Left colon (tissue), 2 donors: ENCODE measurements at places on chromosomes 7 and 10.

DNA sequence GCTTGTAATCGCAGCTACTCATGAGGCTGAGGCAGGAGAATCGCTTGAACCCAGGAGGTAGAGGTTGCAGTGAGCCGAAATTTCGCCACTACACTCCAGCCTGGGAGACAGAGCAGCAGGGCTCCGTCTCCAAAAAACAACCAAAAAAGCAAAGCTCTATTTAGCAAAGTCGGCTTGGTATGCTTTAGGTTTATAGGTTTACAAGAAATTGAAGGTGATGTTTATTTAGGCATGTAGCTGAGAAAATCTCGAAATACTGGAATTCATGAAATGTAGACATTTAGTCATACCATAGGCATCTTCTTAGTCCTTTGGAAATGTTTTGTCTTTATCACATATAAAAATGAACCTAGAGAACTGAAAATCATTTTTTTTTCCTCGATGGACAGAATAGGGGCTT is 453.8 kb upstream of the ANKRD30A start:
- DNase-seq: no peak

DNA sequence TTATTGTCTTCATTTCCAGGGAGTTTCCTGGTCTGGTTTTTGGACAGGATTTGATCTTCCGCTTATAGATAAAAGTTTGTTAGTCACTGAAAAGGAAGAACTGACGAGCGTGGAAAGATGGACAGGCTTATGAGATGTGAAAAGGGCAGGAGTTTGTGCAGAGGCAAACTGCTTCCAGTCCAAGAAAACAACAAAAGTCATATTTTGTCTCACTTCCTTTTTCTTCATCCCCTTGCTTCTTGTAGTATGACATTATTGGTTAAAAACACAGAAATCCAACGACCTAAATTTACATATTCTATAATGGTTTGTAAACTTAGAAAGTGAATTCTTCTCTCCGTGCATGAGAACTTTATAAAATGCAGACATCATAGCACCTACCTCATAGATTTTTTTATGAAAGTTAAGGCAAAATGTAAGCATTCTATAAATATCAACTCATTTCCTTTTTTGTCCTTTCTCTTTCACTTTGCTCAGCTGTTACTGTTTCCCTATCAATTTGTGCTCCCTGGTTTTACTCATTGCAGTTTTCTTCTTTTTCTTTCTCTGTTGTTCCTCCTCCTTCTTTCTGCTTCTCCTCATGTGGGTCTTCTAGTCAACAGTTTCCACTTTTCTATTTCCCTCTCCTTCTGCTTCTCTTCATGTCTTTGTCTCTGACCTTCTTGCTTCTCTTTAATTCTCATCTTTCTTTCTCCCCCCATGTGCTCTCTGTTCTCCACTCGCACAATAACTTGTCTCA is 370.2 kb downstream of the ARL4A start:
- no peak for DNase-seq

DNA sequence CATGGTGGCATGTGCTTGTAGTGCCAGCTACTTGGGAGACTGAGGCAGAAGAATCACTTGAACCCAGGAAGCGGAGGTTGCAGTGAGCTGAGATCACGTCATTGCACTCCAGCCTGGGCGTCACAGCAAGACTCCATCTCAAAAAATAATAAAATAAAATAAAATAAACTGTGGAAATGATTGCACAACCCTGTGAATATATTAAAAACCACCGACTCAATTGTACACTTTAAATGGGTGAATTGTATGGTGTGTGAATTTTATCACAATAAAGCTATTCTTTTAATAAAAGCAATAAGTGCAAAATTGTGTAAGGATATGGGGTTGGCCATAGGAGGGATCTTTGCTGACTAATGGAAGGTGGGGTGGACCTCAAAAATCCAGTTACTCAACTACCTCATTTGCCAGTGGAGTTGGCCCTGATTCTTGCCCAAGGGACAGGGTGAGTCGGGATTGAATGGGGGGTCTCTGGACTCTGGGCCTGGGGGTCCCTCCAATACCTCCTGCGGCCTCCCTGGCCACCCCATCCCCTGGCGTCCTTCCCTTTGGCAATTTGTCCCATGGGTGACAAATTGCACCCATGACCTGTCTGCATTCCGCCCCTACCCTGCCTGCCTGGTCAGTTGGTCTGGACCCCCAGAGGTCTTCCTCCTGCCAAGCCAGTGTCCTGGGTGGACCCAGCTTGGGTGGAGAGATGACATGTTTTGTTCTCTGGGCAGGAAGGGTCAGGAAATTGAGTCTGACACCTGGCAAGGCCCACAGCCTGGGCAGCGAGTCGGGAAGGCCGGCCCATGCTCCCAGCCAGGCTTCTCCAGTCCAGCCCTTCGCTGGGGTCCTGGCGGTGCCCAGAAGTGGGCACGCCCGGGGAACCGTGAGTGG is 61.7 kb upstream of the ELN start:
- no peak for DNase-seq

DNA sequence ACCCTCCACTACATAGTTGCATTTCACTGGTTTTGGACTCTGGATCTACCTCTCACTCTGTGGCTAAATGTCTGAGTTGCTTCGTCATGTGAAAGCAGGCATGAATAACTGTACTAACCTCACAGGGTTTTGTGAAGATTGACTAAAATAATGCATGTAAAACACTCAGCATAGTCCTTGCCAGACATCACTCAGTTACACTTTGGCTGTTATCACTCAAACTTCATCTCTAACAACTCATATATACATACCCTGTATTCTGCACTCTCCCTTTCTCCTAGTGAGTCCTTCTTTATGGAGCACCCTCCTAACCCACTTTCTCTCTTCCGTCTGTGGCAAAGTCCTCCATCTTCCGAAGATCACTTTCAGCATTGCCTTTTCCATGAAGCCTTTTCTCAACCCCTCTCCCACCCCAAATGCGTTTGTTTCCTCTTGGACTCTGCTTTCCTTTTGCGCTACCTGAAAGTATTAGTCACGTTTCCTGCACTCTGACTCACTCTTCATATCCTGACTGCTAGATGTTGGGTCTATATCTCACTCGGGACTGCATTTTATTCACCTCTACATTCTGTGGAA is 72.6 kb downstream of the OSBPL3 start:
- DNase-seq: no peak

GRCh38 chr7:157544226-157544625 is 207.4 kb downstream of the DNAJB6 start:
- DNase-seq: no peak

DNA sequence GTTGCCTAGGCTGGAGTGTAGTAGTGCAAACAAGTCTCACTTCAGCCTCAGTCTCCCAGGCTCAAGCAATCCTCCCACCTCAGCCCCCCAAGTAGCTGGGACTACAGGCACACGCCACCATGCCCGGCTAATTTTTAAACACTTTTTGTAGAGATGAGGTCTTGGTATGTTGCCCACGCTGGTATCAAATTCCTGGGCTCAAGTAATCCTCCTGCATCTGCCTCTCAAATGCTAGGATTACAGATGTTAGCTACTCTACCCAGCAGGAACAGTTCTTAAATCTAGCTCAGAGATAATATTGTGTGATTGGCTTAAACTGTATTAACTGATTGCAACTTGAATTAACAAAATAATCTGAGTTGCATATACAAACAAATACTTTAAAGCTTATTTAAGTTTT is 82.9 kb downstream of the CDK14 start:
- DNase-seq: no peak

- DNase-seq: no peak
Observed at GRCh38 chr10:96047004-96047649, 3.7 kb downstream of the CCNJ start.

- DNase-seq: no peak
Observed at GRCh38 chr7:25885057-25885576, 266.9 kb upstream of the NFE2L3 start.

DNA sequence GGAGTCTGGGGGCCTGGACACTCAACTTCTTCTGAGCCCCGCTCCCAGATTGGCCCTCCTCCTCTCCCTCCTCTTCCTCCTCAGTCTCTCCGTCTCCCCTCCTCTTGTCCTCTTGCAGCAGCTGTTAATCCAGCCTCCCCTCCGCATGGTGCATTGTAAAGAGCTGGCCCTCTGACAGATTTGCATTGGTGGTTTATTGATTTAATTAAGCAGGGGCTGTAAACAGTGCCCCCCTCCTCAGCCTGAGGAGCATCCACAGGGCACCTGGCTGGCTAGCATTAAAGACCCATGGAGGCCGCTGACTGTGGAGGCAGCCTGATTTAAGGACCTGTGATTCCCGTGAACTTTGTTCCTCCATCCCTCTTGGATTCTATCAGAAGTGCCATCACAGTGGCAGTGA is 28.9 kb upstream of the PCBD1 start:
- DNase-seq: no peak

GRCh38 chr10:49307921-49308320 is 9.0 kb downstream of the C10orf71 start:
- DNase-seq: no peak

DNA sequence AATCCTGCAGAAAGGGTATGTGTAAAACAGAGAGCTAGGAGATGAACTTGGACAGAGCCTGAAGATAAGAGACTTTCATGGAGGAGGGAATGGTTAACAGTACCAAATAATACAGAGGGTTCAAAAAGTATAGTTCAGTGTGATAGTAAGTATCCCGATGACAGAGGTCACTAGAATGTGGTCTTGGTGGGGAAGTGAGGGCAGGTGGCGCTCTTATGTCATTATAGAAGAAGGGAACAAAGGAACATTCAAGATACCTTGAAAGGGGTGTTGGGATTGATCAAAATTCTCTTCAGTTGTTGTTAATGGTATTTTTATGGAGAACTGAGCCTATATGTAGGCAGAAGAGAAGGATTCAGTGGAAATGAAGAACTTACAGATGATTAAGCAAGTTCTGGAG is 312.5 kb downstream of the SUGCT start:
- no peak for DNase-seq

DNA sequence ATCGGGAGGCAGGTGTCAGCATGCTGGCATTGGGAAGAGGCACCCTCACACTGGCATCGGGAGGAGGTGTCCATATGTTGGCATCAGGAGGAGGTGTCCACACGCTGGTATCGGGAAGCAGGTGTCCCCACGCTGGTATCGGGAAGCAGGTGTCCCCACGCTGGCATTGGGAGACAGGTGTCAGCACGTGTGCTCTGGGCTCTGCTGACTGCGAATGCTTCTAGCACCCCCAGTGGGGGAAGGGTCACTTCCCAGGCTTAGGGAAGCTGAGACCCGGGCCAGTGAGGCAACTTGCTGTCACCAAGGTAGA is 92.5 kb upstream of the IKZF1 start:
- no peak for DNase-seq

DNA sequence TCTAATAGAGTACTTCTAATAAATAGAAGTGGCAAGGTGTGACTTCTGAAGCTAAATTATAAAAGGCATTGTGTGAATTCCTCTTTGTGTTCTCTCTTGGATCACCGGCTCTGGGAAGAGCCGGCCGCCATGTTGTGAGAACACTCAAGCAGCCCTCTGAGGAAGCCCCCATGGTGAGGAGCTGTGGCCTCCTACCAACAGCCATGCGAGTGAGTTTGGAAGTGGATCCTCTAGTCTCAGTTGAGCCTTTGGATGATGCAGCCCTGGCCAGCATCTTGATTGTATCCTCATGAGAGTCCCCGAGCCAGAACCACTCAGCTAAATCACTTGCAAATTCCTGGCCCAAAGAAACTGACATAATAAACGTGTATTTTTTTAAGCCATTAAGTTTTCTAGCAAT is 94.5 kb upstream of the CARD11 start:
- DNase-seq: no peak

DNA sequence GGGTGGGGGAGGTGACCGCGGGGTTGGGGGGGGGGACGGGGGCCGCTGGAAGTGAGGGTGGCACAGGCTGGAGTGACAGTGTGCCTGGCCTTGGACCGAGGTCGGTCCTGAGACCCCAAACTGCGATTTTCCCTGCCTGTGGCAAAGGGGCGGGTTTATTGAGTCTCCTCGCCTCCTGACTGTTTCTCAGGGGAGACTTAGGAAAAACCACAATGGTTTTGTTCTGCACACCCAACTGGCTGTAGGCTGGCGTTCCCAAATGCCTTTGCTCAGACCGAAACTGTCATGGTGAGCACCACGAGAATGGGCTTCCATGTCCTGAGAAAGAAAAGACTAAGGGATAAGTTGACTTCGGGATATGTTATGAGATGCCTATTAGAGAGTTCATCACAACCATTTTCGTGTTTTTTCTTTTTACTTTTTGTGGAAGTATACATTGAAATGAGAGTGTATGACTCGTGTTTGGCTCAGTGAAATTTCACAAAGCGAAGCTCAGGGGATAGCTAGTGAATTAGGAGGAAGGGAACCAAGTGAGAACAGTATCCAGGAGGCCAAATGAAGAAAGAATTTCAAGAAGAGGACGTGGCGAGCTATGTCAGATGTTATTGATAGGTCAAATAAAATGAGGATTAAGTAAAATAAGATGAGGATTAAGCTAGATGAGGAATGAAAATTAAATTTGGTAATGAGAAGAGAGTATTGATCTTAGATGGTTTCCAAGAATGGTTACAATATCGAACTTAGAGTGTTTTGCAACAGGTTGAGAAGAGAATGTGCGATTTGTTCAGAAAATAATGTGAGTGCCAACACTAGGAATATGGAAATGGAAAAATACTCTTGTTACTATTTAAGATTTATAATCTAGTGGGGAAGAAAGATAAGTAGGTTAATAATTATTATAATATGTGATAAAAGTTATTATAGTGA is 918 bp downstream of the NET1 start:
- DNase-seq: no peak

DNA sequence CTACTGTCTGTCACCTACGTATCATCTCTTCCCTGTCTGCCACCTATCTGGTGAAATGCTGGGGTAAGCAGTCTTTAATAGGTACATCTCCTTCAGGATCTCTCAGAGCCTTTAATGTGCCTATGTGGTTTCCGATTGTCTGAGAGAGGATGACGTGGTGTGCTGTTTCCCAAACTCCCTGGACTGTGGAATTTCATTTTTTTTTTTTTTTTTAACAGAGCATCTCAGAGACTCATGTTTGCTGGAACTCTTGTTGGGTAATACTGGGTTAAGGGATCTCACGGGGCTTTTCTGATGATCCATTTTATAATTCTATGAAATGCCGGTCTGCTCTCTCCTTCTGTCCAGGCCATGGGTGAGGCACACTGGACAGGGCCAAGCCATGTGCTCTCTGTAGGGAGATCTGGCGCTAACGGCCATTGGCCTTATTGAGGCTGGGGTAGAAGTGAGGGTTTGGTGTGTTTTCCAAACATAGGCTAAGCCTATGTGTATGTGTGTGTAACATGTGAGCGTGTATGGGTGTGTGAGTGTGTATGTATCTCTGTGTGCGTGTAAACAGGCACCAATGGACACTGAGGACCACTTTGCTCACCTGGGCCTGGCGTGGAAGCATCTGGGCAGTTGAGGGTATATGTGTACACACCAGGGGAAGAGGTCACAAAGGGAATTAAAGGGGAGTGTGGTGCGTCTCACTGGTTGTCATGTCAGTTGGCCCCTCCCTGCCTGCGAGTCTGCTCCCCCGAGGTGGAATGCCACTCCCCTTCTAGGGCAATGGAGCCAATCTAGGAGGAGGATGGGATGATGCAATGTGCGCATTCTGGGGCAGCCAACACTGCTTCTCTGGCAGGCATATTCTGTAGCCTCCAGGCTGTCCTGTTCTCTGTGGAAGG is 7.8 kb downstream of the ADRA2A start:
- DNase-seq: no peak

- DNase-seq: peak; percentile 16
Observed at GRCh38 chr10:38094927-38095574, 914 bp downstream of the ZNF37A start.

GRCh38 chr7:157628456-157628855 is 291.7 kb downstream of the DNAJB6 start:
- DNase-seq: no peak
